ENCODE measurements at places on chromosomes 5 and 9. TPM values are rescaled to one million over a fixed set of nuclear protein-coding genes. Genes with fewer than 3 reads are reported as not detected.

GRCh38 chr9:117757561-117758190 is 53.5 kb downstream of the TLR4 start:
- no peak for DNase-seq

Gene OR5C1
- total RNA-seq: not detected

GRCh38 chr5:144864118-144864517 is 693.4 kb downstream of the KCTD16 start:
- DNase-seq: no peak

- no peak for DNase-seq
Measured at GRCh38 chr9:137631345-137632229, 12.8 kb downstream of the EHMT1 start.

Gene PFN3
- total RNA-seq: not detected

- DNase-seq: no peak
Measured at GRCh38 chr5:76500633-76501393, 97.7 kb downstream of the IQGAP2 start.

GRCh38 chr9:137412431-137412830 is 10.5 kb downstream of the EXD3 start:
- DNase-seq: no peak

Gene KIF27
- total RNA-seq: 3.2 TPM

- no peak for DNase-seq
Measured at GRCh38 chr9:87592554-87593358, 95.1 kb downstream of the DAPK1 start.

Gene PCDHB10
- 0.96 TPM for total RNA-seq

- DNase-seq: no peak
Measured at GRCh38 chr5:142432961-142433360, 108.1 kb upstream of the SPRY4 start.

DNA sequence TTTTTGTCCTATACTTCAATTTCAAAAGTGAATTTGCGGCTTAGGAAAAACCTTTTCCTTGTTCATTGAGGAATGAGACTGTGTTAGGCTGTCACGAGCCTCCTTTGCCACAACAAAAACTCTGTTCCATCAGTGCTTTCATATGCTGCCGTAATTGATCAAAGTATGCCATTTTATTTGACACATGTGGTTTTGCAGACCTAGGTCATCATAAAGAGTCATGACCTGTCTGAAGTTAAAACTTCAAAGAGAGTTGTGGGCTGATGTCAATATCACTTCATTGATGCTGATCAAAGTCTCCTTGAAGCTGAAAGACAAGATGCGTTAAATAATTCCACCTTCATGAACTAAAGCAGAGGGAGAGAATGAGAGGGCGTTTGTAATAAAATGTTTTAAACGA is 55.5 kb downstream of the SYK start:
- no peak for DNase-seq

DNA sequence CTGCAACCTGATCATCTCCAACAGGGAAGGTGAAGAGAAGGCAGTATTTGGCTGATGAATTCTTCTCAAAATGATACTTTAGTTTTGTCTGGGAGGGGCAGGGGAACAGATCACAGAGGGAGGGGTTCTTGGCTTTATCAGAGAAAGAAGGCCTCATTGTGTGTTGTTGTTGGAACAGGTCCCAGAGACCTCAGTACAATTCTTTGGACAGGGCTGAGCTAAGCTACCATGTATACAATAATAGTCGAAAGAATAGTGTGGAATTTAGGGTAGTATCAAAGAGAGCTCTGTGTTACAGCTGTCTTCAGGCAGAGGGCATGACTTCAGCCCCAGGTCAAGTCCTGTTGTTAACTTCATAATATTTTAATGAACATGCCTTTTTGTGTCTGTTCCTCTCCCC is 39.9 kb downstream of the ARHGAP26 start:
- no peak for DNase-seq

DNA sequence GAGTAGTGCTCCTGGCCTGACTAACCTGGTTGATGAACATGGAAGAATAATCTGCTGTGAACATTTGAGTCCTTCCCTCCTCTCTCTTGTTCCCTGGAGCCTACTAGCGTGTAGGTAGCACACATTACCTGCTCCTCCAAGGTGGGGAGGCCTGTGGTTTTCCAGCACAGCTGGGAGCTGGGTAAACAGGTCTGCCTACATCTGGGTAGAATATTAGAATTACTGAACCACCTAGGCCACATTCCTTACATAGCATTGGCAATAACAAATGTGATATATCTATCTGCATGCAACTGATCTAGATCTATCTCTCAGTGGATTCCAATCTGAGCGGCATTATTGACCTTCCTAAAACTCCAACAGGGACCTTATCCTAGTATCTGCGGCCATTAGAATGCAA is 151.0 kb upstream of the ZNF366 start:
- DNase-seq: no peak

- no peak for DNase-seq
Measured at GRCh38 chr9:121333950-121334773, 35.9 kb downstream of the STOM start.

GRCh38 chr9:3467593-3468219 is 58.1 kb downstream of the RFX3 start:
- DNase-seq: no peak

DNA sequence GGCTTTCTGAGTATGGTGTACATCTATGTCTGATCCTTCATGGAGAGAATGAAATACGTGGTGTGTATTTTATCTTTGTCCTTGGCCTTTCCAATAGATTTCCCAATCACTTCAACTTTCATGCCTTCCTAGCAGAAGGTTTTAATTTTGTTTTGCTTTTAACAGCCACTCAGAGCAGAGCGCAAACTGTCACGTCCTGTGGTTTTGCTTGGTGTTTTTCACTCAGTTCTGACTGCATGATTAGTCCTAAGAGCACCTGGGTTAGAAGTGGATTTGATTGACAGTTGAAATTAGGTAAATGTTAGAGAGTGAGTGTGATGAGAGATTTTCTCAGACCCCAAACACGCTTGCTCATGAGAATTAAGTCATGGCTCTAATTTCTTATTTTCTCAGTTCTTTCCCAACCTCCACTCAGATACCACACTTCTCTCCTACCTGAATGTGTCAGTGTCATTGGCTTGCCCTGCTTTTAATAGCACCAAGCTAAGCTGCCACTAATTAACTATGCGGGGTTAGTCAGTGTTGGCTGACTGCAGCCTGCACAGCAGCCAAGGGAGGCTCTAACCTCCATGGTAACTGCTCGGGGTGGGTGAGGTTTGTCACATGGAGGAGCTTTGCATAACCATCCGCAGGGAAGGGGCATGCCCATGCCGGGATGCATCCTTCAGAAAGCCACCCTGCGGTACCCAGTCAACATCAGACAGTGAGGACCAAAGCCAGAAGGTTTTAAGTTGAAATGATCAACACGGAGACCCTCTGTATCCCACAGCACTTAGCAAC is 173.4 kb downstream of the NR3C1 start:
- DNase-seq: no peak

GRCh38 chr9:35357826-35358225 is 132.1 kb upstream of the RUSC2 start:
- no peak for DNase-seq

Gene CARD9
- 6.7 TPM for total RNA-seq

DNA sequence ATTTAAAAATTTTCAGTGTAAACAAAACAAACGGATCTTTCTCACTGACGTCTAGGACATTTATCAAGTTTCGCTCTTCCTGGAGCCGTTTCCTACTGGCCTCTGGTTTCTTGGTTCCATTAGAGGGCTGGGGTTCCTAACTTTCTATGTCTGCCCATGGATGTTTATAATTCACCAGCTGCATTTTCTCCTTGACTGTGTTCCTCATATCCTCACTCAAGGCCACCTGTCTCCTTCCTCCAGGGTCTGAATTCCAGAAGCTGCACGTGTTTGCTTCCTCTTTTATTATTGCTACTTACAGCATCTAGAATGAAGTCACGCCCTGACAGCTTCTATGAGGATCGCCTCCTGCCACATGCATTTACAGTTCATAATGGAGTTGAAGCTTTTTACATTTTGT is 74.1 kb upstream of the BASP1 start:
- DNase-seq: no peak

DNA sequence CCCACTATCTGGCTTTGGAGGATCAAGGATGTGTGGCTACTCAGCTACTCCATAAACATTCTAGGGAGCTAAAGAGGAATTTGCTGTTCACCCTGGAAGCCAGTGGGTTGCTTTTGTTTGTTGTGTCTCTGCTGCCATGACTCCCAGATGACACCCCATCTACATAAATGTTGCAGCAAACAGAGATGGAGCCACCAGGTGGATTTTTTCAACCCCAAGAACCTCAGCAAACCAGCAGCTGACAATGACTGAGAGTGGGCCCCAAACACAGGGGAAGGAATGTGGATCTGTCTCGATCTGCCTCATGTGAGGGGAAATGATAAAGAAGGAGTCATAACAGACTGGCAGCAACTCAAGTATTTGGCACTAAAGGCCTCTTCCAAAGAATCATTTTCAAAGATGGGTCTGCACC is 132.7 kb upstream of the TNC start:
- DNase-seq: no peak

Gene GNAQ
- total RNA-seq: 40.8 TPM

Gene CNTLN
- 7.7 TPM for total RNA-seq

GRCh38 chr5:135221187-135221473 is 177.9 kb downstream of the MACROH2A1 start:
- DNase-seq: no peak

- DNase-seq: no peak
Measured at GRCh38 chr5:96538808-96539250, 105.8 kb upstream of the PCSK1 start.

Gene GGTA1
- total RNA-seq: 15.1 TPM

GRCh38 chr5:91095786-91096385 is 287.2 kb downstream of the ARRDC3 start:
- DNase-seq: no peak

GRCh38 chr5:84791138-84791537 is 406.5 kb upstream of the EDIL3 start:
- DNase-seq: no peak

Gene ANKRD34B
- total RNA-seq: not detected

GRCh38 chr5:54705994-54706653 is 188.6 kb downstream of the SNX18 start:
- DNase-seq: no peak

DNA sequence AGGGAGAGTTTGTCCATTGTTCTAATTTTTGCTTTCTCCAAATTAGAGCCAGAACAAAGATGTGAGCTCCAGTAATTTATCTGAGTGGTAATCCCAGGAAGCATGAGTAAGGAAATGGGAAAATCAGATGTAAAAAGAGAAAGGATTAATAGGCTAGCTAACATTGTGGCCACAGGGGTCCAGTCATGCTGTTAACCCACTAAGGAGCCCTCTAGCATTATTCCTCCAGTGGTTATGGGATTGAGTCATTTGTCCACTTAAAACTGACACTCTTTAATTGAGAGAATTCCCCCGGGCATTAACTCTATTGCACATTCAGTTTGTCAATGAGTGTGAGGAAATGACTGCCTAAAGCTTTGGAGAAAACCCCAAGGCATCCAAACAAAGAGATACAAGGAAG is 700.3 kb upstream of the TYRP1 start:
- no peak for DNase-seq

DNA sequence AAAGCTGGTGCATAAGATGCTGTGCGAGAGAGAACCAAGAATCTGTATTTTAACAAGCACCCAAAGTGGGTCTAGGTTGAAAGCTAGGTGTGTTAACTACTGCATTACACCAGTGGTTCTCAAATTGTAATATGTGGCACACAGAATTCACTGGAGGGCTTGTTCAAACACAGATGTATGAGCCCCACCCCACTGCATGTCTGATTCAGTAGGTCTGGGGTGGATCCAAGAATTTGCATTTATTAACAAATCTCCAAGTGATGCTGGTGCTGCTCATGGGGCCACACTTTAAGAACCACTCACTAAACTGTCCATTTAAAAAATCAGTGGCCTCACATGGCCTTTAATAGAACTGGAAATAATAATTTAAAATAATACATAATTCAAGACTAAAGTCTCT is 40.4 kb downstream of the LPAR1 start:
- no peak for DNase-seq

- no peak for DNase-seq
Measured at GRCh38 chr5:32779754-32780415, 68.8 kb downstream of the NPR3 start.

DNA sequence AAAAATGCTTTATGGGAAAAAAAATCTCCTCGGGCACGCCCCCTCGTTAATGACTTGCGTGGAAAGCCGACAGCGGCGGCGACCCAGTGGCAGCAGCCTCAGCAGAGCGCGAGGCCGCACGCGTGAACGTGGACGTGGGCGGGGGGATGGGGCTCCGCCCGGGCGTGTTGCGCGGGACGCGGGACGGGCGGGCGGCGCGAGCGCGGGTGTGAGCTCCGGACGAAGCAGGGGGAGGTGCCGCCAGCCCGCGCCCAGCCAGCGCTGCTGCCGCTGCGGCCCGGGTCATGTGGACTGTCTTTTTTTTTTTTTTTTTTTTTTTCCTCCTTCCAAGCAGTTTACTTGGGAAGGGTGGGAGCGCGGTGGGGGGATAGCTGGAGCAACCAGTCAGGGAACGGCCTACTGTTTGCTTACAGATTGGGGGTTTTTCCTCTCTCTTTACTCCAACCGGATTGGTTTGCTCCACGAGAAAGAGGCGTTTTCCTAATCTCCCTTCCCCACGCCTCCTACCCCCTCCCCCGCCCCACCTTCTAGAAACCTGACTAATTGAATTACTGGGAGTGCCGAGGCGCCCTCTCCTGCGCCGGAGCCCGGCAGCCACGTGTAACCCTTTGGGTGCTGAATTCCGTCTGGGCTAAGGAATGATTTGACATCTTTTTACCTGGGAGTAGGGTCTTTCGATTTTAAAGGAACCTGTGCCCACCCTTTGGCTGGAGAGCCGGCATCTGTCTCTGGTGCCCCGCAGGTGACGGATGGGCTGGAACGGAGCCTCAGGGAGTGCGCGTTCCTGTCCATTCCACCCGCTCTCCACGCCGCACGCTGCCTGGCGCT is 1.7 kb upstream of the EFNA5 start:
- peak; percentile 40 for DNase-seq

Gene VLDLR
- 5.4 TPM for total RNA-seq

DNA sequence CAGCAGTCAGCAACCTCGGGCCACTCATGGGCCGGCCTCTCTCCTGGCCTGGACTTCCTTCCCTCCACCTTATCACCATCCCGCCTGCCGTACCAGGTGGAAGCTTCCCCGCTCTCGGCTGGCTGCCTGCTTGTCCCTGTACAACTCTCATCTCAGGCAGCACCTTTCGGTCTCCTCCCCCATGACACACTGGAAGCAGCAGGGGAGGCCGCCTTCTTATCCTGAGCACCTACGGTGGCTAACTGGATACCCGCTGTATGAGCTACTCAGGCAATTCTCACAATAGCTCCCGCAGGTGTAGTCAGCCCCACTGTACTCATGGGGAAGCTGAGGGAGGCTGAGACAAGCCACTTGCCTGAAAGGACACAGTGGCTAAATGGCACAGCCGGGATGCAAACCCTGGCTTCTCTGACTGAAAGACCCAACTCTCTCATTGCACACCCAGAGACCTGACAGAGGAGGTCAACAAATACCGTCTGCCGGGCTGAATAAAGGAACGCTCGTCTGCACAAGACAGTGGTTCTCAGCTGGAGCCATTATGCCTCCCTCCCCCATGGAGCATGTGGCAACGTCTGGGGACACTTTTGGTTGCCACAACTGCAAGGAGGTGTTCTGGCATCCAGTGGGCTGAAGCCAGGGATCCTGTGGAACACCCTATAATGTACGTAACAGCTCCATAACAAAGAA is 9.6 kb downstream of the STK10 start:
- DNase-seq: no peak

Gene PROB1
- total RNA-seq: 2.0 TPM

Gene ZSWIM6
- total RNA-seq: 26.4 TPM
